Cortex of kidney (tissue), 1 donor: ENCODE measurements at places on chromosomes 6 and 20.

- no peak for DNase-seq
These were observed 268.5 kb upstream of the FOXQ1 start for GRCh38 chr6:1043458-1043836.

DNA sequence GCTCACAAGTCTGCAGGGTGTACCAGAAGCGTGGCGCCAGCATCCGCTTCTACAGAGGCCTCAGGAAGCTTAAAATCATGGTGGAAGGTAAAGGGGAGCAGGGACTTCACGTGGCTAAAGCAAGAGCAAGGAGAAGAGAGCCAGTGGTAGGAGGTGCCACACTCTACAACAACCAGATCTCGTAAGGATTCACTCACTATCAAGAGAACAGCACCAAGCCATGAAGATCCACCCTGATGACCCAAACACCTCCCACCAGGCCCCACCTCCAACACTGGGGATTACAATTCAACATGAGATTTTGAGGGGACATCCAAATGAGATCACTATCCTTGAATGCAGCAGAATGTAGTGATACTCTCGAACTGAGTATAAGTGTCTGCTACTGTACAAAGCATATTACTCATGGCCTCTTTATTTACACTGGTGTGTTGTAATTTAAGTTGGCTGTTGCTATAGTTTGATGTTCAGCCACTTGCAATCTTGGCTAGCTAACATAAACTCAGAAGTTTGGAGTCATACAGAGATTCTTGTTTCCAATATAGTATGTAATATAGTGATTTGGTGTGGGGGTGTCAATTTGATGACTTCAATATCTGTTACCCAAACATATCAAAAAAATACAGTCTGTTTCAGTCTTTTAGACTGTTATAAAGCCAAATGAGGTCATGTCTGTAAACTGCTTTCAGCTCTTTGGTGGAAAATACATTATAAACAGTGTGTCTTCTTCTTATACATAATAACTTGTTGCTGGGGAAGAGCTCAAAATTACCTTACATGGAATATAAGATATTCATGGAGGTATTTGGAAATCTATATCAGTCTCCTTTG lies 39.4 kb upstream of the MYLIP start:
- DNase-seq, result no peak

GRCh38 chr20:38957235-38957876 lies 4.8 kb upstream of the DHX35 start:
- DNase-seq, result no peak

- DNase-seq, result no peak
These were observed 6.1 kb downstream of the MRS2 start for GRCh38 chr6:24408719-24409410.
